Caco-2 (cell line): ENCODE measurements at places on chromosomes 12 and 14. TPM values are rescaled to one million over a fixed set of nuclear protein-coding genes. Genes with fewer than 3 reads are reported as not detected.

DNA sequence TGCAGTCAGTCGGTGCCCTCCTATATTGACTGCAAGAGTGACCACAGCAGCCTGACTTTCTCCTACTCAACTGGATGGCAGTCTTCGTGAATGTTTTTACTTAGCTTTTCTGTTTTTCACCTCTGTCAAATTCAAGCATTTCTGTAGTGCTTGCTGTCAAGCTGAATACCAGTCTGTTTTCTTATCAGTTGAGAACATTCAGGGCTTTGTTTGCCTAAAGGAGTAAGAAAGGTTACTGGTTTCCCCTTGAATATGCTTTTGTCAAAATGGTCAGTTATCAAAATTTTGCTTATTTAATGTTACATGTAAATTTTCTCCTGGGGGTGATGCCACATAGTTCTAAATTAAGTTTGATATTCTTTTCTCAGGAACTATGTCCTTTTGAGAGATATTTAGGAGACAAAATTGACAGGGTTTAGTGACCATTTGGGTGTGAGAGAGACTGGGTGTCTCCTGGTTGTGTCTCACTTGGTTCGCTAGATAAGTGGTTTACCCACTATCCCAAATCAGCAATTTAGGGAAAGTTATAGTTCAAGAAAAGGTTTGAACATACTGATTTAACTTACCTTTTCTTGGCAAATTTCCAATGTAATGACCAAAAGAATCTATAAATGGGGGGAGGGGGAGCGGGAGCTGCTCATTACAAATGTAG, 366.3 kb downstream of the TMTC2 start:
- no peak for DNase-seq

- no peak for DNase-seq
Measured at GRCh38 chr12:75814851-75815754, 216.5 kb downstream of the PHLDA1 start.

DNA sequence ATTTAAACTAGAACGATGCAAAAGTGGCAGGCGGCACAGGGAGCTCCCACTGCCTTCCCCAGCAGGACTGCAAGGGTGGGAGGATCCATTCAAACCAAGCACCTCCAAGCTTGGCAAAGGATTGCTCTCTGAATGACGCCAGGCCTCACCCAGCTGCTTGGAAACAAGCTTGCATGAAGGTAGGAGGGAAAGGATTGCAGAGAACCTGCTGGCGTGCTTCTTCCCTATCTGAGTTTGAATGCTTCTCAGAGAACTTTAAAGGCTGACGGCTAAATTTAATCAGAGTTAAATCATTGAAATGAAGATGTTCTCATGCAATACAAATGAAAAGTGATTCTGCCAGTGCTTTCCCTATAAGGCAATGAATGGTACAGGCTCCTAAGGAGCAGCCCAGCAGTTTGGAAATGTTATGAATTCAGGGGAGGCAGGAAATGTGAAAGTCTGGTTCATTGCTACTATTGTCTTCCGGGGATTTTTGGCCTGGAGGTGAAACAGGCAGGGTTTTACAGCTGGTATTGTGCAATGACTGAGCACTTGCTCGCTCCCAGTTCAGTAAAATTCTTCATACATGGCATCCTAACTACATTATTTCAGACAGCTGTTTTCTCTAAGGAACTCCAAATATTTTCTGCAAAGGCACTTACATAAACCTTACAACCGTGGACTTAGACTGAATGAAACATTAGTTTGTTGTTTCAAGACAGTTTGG, 31.9 kb upstream of the DUSP6 start:
- DNase-seq: no peak

GRCh38 chr12:115798309-115798917, 479.1 kb downstream of the MED13L start:
- no peak for DNase-seq

Gene TSPAN19
- total RNA-seq: not detected in 2 replicates

Gene AKAP5
- total RNA-seq: 15.0 and 15.9 TPM in 2 replicates

Gene SCN8A
- total RNA-seq: 14.7 and 16.5 TPM in 2 replicates

Gene SERPINA10
- 5.6 and 7.3 TPM in 2 replicates for total RNA-seq
